ENCODE measurements at places on chromosomes 13 and 19.

DNA sequence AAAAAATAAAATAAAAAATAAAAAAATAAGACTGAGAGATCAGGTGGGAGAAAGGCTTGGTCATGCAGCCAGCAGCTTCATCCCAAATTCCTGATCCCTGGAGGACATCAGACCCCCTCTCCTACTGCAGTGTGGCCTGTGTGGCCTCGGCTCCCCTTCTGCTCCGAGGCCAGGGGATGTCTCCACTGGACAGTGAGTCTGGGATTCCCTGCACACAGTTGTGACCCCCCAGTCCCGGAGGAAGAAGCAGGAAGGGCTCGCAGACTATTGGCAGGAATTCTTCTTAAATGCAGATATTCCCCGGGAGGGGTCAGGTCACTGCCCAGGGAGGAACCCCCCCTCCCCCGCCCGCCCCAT lies 41.9 kb downstream of the ZNF627 start:
- no peak for DNase-seq

GRCh38 chr19:49852631-49853126 lies 1.7 kb downstream of the PTOV1 start:
- peak; percentile 18 for DNase-seq

GRCh38 chr13:44908266-44908665 lies 81.0 kb downstream of the NUFIP1 start:
- no peak for DNase-seq

- no peak for DNase-seq
Measured at GRCh38 chr19:1680976-1681375, 28.6 kb upstream of the TCF3 start.

DNA sequence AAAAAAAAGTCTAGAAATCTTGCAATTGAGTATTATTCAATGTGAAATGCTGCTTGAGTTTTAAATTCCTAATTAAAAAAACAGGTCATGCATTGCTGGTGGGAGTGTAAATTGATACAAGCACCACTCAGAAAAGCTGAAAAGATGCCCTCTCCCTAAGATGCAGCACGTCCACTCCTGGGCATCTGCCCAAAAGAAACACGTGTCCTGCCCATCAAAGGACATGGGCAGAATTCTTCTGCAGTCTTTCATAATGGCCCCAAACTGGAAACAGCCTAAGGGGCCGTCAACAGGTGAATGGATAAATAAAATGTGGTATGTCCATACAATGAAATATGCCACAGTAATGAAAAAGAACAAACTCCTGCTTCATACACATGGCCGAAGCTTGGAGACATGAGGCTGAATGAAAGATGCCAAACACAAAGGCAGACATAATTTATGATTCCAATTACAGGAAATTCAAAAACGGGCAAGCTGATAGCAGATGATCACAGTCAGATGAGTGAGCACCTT lies 7.8 kb downstream of the POU2F2 start:
- DNase-seq, result no peak

DNA sequence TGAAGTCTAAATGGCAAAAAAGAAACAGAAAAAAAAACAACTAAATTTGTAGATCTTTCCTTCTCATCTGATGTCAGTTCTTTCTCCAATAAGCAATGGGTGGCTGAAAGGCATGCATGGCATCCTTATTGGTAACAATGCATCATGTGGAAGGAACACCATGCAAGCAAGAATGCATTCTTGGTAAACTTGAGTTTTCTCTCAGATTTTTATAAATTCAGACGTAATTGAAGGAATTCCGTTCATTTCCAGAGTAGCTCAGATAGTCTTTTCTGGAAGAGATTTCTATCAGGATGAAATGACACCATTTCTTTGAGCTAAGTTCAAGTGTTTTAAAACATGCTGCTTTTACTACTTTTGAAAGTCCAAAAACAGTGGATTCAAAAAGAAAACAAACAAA lies 373.0 kb downstream of the COG6 start:
- no peak for DNase-seq

DNA sequence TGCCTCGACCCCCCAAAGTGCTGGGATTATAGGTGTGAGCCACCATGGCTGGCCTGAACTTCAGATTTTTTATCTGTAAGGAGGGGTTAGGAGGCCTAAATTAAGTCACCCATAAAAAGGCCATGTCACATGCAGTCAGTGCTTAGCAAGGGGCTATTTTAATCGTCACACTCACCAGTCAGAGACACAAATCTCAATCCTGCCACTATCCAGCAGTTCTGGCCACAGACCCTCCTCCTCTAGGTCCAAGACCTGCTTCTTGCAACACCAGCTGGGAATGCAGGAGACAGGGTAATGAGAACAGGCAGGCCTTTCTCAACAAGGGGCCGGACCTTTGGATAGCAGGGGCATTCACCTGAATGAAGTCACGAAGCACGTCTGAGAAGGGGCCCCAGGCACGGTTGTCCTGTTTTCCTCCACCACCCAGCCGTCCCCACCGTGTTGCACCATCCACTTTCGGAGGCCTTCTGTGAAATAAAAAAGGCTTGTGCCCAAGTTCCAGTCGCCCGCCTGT lies 1.4 kb downstream of the FBXO27 start:
- no peak for DNase-seq

DNA sequence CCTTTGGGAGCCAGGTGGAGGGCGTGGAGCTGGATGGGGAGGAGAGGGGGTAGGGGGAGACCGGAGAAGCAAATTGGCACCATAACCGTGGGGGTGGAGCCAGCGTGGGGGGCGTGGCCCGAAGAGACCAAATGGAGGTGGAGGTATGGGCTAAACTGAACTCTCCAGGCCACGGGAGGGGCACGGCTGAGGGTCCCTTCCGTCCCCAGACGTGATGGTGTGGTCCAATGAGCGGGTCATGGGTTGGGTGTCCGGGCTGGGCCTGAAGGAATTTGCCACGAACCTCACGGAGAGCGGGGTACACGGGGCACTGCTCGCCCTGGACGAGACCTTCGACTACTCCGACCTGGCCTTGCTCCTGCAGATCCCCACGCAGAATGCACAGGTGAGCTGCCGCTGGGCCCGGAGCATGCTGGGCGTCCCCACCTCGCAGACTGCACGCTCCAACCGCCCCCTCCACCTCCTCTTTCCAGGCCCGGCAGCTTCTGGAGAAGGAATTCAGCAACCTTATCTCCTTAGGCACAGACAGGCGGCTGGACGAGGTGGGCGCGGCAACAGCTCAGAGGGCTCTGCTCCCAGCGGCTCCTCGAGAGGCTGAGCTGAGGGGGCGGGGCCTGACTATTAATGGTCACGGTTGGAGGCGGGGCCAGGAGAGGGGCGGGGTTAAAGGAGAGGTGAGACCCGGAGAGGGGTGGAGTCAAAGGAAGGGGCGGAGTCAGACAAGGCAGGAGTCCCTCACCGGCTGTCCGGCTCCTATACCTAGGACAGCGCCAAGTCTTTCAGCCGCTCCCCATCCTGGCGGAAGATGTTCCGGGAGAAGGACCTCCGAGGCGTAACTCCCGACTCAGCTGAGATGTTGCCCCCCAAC lies 6.2 kb downstream of the HRC start:
- peak; percentile 95 for DNase-seq

DNA sequence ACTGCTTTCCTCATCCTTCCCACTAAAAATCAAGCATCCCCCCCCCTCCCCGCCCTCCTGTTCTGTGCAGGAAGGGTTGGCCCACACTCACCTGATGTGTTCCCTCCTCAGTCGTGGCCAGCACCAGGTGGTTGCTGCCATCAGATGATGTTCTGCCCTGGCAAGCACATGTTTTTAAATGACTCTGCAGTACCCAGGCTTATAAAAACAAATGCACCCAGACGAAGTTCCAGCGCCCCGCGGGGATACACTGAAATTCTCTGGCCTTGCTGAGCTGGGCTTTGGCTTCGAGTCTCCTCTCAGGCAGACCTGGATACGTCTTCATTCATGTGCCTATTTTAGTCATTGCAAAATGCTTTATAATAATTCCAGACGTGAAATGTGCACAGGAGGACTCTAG lies 316.3 kb downstream of the DLEU7 start:
- no peak for DNase-seq

DNA sequence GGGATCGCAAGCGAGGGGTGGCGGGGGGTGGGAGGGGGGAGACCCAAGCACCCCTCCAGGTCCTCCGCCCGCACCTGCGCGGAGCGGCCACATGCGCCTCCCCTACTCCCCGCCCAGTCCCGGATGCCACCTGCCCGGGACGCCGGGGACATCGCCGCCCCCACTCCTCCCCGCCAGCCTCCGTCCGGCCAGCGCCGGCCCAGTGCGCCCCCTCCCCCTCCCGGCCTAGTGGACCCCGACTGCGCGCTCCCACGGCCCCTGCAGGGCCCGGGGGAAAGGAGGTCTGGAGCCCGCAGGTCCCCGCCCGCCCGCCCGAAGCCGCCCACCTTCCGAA lies 263 bp downstream of the RHPN2 start:
- no peak for DNase-seq

- DNase-seq, result peak; percentile 8
Measured at GRCh38 chr19:40191836-40192646, 815 bp downstream of the MAP3K10 start.

DNA sequence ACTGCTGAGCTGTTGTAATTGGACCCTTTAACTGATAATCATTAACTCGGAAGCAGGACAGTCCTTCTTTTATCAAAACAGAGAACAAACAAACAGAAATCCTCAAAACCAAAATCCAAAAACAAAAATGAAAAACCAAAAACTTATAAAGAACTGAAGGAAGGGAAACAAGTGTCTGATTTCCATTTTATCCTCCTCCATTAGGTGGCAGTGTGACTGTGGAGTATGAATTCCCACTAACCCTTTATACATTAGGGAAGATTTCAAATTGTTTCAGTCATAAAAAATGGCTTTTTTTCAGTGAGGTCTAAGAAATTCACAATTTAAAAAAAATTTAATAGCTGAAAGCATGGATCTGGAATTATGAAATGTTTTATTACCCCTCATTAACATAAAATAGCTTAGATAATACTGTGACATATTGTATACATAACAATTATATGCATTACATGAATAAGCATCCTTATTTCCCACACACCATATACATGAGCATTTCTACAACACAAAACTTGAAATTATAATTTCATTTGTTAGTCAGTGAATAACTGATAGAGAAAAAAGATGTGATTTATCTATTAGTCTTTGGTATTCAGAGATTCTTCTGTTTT lies 1074.3 kb upstream of the PCDH9 start:
- peak; percentile 26 for DNase-seq

GRCh38 chr13:20182231-20182846 lies 10.4 kb downstream of the GJB2 start:
- peak; percentile 79 for DNase-seq

DNA sequence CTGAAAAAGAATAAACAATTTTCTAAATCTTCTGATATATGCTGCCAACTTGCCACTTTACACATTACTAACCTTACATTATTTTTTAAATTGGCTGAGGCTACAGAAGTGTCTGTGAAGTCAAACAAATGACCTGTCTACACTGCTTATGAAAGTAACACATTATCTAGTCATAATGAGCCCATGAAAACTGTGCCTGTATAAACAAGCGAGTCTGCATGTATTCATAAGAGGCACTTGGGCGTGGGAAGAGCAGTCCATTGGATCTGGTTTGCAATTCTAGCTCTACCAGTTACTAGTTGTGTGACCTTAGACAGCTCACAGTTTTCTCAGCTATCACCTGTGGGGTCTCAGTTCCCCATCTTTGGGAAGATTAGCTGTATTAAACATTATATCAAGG lies 3.1 kb downstream of the VPS36 start:
- no peak for DNase-seq

DNA sequence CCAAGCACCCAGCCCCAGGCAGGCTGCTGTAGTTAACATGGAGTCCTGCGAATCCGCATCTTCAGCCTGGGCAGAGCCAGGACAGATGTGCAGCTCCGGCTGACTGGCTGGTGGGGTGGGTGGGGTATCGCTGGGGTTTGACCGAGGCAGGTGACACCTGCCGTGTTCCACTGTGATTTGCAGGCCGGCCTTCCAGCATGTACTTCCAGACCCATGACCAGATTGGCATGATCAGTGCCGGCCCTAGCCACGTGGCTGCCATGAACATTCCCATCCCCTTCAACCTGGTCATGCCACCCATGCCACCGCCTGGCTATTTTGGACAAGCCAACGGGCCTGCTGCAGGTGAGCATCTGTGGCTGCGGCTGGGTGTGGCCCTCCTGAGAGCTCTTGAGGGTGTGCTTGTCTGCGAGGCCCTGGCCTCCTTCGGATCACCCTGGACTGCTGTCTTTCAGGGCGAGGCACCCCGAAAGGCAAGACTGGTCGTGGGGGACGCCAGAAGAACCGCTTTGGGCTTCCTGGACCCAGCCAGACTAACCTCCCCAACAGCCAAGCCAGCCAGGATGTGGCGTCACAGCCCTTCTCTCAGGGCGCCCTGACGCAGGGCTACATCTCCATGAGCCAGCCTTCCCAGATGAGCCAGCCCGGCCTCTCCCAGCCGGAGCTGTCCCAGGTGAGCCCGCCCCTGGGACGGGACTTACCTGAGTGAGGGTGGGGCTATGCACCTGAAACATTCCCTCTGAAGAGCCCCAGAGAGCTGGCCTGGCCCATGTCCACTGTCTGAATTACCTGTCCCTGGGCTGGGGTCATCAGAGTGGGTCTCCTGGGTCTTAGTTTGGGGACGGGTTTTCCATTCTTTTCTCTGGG lies 30.6 kb downstream of the CERS1 start:
- DNase-seq, result no peak

DNA sequence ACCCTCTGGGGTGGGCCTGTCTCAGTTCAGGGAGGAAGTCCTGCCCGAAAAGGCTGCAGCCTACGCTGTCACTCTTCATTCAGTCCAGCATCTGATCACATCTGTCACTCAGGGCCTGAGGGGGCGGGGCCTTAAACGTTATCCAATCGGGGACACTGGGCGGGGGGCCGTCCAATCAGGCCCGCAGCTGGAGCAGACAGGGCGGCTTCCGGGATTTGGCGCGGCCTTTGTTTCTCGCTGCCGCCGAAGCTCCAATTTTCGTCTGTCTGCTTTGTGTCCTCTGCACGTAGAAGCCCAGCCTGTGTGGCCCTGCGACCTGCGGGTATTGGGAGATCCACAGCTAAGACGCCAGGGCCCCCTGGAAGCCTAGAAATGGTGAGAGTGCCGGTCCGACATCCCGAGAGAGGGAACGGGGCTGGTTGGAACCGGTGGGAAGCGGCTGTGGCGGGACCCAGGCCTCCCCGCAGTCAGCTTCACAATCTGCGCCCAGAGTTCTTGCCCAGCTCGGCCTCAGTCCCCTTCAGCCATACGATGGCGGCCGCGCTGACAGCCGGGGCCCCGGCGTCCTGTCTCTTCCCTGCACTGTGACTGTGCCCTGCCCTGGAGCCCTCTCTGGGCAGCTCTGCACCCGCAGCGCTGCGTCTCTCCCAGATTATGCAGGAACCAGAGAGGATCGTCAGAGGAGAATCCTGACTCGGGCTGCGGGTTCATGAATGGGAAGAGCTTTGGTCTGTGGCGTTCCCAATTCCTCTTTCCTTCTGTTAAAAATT lies at the start of gene ZNF730:
TSS of gene ZNF730 (plus strand) at position 224 of the 770 bp plus-strand sequence. CDS start at position 373, 149 bp downstream.
- peak; percentile 68 for DNase-seq

GRCh38 chr19:1648920-1649541 lies 3.4 kb downstream of the TCF3 start:
- no peak for DNase-seq

DNA sequence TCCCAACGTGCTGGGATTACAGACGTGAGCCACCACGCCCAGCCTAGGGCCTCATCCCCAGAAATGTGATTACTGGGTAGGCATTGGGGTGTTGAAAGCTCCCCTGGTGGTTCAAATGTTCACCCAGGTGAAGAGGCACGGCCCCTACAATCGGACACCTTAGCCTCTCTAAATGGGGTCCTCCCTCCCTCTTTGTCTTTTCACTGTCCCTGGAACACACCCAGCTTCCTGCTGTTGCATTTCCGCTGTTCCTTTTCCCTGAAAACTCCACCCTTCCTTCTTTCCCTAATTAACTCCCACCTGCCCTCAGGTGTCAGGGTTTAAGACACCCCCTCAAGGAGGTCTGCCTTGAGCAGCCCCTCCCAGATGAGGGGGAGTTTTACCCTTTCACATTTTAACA lies 3.6 kb upstream of the PRODH2 start:
- no peak for DNase-seq

GRCh38 chr19:4431808-4432674 lies 25.6 kb downstream of the UBXN6 start:
- no peak for DNase-seq
